T-helper 9 cell (primary cell): ENCODE measurements at places on chromosomes 12 and 14.

DNA sequence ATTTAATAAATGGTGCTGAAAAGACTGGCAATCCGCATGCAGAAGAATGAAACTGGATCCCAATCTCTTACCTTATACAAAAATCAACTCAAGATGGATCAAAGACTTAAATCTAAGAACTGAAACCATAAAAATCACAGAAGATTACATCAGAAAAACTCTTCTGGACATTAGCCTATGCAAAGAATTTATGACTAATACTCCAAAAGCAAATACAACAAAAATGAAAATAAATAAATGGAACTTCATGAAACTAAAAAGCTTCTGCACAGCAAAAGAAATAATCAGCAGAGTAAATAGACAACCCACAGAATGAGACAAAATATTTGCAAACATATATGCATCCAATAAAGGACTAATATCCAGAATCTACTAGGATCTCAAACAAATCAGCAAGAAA lies 14.3 kb upstream of the CLEC1A start:
- DNase-seq, result no peak

GRCh38 chr14:86774916-86775315 lies 1218.1 kb downstream of the GALC start:
- DNase-seq, result no peak

- no peak for DNase-seq
Observed at GRCh38 chr12:70052931-70053497, 190.2 kb upstream of the CNOT2 start.

- DNase-seq, result no peak
Observed at GRCh38 chr12:92552412-92553108, 150.2 kb upstream of the PLEKHG7 start.

DNA sequence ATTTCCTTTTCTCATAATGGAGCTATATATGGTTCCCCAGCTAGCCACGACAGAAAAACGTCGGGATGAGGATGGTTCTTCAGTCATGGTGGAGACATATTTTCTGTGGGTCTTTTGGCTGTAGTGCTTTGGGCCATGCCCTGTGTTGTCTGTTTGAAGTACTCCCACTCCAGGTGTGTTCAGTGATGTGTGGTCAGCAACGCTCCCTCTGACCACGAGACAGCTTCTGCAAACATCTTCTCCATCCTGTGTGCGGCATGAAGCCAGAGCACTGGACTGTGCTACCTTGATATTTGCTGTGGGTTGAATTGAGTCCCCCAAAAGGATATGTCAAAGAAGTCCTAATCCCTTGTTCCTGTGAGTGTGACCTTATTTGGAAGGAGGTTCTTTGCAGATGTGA lies 931.2 kb downstream of the NRXN3 start:
- no peak for DNase-seq

DNA sequence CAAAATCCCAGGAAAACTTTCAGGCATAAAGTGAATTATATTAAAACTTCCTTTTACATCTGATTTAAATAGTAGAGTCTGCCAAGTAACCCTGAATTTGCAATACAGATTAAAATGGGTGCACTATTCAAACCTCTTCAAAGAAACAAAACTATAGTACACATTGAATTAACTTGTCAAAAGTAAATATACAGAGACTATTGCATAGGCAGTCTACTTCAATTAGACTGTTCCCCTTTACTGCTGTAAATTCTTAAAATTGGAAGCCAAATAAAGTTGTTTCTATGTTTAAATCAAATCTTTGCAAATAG lies 7.1 kb downstream of the KRAS start:
- no peak for DNase-seq

GRCh38 chr12:69512820-69513219 lies 42.6 kb downstream of the FRS2 start:
- DNase-seq, result no peak

GRCh38 chr14:61184112-61184511 lies 97.0 kb downstream of the TMEM30B start:
- DNase-seq, result no peak

GRCh38 chr14:68366656-68367055 lies 426.2 kb downstream of the ZFP36L1 start:
- no peak for DNase-seq

- no peak for DNase-seq
Observed at GRCh38 chr12:68530965-68531364, 79.7 kb upstream of the RAP1B start.

DNA sequence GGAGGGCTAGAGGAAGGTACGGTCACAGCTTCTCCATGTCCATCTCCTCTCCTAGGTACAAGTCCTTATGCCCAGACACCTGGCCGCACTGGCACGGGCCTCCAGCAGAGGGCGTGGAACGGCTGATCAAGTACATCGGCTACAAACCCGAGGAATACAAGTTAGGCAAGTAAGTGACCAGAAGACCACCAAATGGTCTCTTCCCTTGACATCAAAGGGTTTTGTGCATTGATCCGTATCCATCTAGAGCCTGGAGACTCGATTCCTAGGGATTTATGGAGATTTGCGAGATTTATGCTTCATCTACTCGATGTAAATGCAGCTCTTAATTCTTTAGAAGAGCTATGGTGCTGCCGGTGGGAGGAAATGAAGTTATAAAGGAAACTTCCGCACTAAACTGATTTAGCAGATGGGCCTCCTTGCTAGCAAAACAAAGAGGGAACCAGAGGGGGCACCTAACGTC lies 44.2 kb downstream of the KCTD10 start:
- peak; percentile 67 for DNase-seq

DNA sequence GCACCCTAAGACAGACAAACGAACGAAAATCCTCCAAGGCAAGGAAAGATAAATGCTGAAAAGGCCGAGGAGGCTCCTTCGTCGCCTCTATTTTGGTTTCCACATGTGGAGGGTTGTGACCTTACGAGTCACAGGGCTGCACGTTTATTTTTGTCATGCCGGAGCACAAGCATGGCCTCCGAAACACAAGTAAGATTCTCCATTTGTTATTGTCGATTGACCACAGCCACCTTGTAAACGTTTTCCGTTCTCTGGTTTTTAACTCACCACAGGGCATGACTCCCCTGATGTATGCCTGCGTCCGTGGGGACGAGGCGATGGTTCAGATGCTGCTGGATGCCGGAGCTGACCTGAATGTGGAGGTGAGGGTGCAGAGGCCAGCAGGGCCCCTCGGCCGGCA lies 73.1 kb upstream of the PWP1 start:
- DNase-seq, result no peak

- DNase-seq, result no peak
Observed at GRCh38 chr12:43210485-43211192, 341.4 kb downstream of the ADAMTS20 start.

GRCh38 chr12:13375583-13376345 lies 179.2 kb downstream of the EMP1 start:
- DNase-seq, result no peak

DNA sequence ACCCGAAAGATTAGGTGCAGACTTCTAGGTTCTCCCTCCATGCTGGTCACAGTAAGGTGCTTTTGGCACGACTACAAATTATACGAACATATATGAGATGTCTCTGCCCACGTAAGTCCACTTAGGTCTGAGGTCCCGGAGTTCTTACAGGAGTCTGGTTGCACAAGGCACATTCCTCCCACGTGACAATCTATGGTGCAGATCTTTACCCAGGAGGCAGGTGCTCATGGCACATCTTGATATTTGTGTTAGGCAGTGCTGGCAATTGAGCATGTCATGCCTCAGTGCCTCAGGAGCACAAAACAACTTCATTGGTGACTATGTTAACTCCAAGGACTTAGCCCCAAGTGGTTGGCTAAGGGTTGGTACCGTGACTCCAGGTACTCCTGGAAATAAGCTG lies 92.0 kb upstream of the AMN1 start:
- no peak for DNase-seq

DNA sequence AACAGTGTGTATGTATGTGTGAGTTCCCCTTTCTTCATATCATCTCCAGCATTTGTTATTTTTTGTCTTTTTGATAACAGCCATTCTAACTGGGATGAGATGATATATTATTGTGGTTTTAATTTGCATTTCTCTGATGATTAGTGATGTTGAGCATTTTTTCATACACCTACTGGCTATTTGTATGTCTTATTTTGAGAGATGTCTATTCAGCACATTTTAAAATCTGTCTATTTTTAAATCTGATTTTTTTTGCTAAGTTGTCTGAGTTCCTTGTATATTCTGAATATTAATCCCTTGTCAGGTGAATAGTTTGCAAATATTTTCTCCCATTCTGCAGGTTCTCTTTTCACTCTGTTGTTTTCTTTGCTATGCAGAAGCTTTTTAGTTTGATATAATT lies 469.1 kb downstream of the FUT8 start:
- DNase-seq, result no peak

GRCh38 chr14:95510804-95511203 lies 5.6 kb downstream of the SYNE3 start:
- DNase-seq, result no peak

DNA sequence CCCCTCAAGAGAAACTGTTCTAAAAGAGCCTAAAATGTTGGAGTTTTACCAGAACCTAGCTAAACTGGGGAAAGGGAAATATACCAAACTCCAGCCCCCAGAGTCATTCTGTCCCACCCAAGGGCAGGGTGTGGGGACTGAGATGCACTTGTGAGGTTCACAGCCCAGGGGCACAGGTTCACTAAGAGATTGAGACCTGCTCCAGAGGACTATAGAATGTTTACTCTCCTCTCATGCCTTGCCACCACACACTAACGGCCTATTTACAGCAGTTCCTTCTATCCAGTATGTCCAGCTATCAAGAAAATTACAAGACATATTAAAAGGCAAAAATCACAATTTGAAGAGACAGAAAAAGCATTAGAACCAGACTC lies 60.6 kb upstream of the PARP11 start:
- DNase-seq, result no peak

- no peak for DNase-seq
Observed at GRCh38 chr14:90491911-90492531, 95.2 kb downstream of the CALM1 start.

- DNase-seq, result no peak
Observed at GRCh38 chr12:124792961-124793441, 70.7 kb downstream of the SCARB1 start.

GRCh38 chr12:120861074-120861795 lies 42.9 kb downstream of the SPPL3 start:
- no peak for DNase-seq

DNA sequence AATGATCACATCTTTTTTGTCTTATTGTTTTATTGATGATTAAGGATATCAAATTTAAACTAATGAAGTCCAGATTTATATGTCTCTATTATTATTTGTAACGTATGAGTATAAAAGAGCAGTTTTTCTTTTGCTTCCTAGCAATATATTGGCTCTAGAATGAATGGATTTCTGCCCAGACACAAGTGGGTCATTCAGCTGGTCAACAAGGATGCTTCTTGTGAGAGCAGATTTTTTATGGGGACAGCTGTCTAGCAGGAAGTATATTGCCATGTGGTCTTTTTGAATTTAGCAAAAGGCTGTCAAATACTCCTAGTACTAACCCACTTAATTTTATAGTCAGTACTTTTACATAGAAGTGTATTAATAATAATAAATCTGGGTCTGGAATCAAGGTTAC lies 1071.1 kb upstream of the FLRT2 start:
- DNase-seq, result no peak

- no peak for DNase-seq
Observed at GRCh38 chr12:12265571-12266388, 1.1 kb downstream of the LRP6 start.

- DNase-seq, result no peak
Observed at GRCh38 chr14:78566859-78567172, 396.6 kb downstream of the NRXN3 start.

GRCh38 chr12:22100958-22101748 lies 55.1 kb downstream of the CMAS start:
- DNase-seq, result no peak

DNA sequence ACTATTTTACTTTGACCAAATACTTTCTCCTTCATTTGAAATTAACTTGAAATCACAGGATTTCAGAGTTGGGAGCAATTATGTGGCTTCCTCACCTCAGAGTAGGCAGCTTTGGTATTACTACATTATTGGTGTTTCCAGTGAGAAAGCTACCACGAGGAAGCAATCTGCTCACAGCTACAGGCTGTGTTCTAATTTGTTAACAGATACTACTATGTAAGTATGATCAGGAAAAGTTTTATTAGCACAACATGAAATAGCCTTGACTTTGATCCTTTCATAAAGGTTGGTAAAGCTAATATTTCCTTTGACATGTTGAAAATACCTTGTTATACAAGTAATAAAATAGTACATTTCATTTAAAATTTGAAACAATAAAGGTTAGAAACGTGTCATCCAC lies 30.6 kb downstream of the TAOK3 start:
- DNase-seq, result no peak

DNA sequence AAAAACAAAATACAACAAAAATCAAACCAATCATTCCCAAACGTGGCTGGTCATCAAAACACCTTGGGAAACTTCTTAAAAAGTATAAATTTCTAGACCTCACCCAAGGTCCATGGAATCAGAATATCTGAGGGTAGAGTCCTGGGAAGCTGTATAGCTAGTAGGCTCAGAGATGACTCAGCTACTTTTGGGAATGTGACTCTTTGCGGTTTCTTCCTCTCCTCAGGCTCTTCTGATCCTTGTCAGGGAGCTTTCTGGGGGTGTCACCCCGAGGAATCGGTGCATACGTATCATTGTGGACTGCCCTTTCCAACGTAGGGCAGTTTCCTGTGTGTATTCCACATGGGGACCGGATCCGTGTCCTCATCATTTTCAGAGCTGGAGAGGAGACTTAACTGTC lies 14.8 kb downstream of the JDP2 start:
- DNase-seq, result no peak

DNA sequence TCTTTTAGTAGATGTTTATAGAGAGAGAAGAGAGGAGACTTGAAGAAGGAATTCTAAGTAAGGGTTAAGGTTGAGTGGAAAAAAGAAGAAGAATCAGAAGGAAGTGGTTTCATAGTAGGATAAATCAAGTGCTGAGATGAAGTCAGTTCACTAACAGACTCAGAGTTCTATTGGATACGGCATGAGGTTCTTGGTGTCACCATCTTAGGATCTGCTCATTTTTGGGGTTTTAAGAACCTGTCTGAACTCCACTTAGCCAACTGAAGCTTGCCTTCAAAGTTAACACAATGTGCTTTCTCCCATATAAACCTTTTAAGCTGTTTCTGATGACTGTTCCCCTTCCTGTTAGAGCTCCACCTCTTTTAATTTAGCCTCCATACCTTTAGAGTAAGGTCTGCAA lies 152.6 kb downstream of the PRKCH start:
- no peak for DNase-seq

GRCh38 chr12:87112571-87113345 lies 856.6 kb upstream of the MGAT4C start:
- DNase-seq, result no peak
